ENCODE measurements at places on chromosomes 12 and 14.

DNA sequence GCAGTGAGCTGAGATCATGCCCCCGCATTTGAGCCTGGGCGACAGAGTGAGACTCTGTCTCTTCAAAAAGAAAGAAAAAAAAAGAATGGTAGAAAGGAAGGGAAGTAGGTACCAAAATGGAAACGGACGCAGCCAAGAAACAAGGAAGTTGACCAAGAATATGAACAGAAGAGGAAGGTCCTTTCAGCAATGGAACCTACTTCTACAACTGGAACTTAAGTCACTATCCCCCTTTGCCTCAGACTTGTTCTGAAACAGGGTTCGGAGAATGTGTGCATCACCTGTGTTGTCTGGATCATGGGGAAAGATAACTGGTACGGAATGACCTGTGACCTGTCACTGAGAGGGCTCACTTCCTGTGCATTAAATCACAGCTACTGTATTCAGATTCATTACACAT lies 43.9 kb upstream of the RNASE1 start:
- no peak for DNase-seq

- no peak for DNase-seq
Observed at GRCh38 chr12:86729739-86730138, 473.5 kb upstream of the MGAT4C start.

- DNase-seq = no peak
Observed at GRCh38 chr12:111406474-111407376, 1.0 kb downstream of the SH2B3 start.

GRCh38 chr14:80100681-80101080 lies 110.6 kb downstream of the DIO2 start:
- DNase-seq = no peak

DNA sequence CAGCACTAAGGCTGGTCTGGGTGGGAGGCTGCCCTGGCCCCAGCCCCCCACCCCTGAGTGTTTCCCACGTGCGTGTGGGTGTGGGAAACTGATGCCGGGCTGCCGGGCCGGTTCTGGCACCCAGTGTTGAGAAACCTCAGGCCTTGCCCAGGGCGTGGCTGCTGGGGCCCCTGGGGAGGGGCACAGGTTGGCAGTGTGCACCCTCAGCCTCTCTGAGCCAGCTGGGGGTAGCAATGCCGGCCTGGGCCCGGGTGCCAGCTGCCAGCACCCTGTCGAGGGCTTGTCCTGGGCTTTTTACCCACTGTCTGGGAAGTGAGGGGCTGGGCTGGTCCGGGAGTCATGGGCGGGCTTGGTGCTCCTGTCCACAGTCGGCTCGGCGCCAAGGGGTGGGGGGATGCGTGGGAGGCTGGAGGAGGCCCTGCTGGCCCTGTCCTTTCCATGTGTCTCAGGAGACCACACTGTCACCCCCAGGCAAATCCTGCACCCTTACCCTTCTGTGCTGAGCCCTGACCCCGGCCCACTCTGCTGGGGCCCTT lies 15.7 kb downstream of the ASPG start:
- no peak for DNase-seq
